ENCODE measurements at places on chromosomes 7 and 10.

DNA sequence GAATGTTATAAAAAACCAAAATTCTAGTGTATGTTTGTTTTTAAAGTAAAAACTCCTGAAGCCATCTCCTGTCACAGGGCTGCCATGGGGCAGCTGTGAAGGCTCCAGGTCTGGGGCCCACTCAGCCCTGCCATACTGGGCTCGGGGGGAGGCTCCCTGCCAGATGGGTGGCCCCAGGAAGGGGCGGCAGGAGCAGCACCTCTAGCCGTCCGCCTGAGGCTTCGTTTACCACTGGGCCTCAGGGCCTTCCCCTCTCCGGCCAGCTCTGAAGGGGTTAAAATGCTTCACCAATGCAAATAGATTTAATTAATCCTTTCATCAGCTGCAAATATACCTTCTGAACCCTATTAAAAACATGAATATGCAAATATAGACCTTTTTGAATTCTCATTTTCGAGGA is 139.0 kb downstream of the ELFN1 start:
- DNase-seq, result no peak

- DNase-seq, result no peak
Observed at GRCh38 chr10:49184642-49185111, 3.5 kb downstream of the TMEM273 start.

- DNase-seq, result no peak
Observed at GRCh38 chr10:96352582-96352981, 6.2 kb downstream of the OPALIN start.

DNA sequence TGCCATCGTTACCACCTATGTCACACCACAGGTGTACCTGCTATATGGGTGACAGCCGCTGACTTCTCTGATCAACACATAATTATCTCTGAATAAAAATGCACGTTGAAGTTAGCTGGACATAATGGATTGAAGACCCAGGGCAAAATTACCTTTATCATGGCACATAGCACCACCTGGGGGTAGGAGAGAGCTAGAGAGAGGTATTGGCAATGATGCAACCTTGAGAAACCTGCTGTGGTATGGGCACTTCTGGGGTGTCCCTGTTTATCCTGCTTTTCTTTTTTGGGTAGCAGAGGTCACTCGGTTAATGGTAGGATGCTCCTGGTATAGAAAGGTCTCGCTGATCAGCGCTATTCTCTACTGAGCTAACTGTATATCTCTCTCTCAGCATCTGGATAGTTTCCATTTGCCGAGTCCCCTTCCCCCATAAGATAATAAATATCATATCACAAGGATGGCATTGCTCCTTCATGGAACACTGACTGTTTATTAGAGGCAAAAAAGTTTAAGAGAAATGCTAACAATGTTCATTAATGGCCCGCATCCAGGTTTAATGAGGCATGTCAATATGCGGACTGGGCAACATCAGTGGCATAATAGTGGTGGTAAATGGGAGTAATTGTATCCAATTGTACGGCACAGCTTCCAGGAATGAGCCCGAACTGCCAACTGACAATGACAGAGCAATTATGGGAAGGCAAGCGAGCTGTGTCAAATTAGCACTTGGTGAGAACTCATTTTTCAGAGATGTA is 323.1 kb downstream of the TFEC start:
- no peak for DNase-seq

DNA sequence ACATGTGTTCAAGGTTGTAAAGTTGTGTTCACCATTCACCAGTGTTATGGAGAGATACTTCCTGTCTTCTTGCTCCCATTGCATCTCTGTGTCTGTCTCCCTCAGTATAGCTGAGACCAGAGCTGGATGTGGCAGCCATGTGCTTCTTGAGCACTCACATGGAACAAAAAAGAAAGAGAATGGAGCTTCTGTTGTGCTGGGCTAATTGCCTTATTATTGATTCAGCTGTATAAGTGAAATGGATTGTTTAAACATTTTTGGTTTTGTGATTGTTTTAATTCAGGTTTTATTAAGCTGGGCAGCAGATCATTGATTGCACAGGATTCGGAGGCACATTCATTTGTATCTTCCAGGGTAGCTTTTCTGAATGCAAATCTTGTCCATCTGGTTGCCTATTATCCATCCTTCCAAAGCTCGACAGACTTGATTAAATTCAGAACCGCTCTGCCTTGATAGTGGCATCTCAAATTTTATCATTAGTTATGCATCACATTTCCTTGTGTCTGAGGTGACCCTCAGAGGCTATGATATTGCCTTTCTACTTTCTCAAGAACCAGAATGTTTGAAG is 119.9 kb downstream of the CCNY start:
- no peak for DNase-seq

DNA sequence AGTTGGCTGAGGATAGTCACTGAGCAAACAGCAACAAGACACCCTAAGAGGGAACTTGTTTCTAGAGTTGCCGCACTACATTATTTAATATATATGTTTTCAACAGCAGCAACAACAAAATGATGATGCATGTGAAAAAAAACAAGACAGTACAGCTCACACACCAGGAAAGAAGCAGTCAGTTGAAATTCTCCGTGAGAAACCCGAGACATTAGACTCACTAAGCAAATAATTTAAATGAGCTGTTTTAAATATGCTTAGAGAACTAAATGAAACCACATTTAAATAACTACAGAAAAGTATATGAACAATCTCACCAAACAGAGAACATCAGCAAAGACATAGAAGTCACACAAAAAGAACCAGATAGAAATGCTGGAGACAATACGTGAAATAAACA is 426.3 kb upstream of the PFKP start:
- no peak for DNase-seq

DNA sequence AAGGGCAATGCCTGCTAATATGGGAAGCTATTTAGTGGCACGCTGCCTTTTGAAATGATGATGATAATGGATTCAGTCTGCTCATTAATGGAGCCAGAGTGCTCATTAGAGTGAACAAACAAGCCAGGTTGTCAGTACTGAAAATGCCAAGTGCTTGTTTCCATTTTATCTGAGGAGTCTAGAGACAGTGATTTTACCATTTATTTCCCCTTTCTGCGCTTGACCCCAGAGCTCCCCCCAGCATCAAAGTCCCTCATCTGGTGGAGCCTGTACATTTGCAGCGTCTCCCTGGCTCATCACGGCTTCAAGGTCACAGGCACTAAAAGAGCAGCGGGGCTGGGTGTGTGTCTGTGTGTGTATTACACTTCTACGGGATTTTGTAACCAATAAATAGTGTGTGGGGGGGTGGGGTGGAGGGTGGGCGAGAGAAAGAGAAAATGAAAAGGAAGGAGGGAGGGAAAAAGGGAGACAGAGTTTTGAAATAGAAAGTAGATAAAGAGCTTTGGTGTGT is 553.8 kb downstream of the TFEC start:
- DNase-seq, result no peak

DNA sequence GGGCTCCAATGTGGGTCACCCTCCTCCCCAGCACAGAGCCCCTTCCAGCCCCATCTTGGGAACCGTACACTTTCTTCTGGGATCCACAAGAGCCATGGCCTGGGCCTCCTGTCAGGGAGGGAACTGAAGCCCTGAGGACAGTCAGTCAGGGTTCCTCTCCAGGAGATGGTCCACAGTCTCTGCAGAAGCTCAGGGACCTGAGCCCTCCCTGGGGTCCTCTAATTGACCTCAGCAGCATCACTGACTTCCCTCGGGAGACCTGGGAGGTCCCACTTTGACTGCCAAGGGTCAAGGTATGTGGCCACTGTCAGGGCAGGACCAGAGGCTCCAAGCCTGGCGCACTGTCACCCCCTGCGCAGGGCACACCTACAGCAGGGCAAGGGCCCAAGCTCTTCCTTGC is 32.3 kb downstream of the NOD1 start:
- no peak for DNase-seq

- no peak for DNase-seq
Observed at GRCh38 chr7:12450615-12451014, 47.0 kb upstream of the VWDE start.
